M059J (cell line): ENCODE measurements at places on chromosomes 1 and 21.

- DNase-seq, result no peak
Measured at GRCh38 chr1:100309863-100310262, 42.4 kb upstream of the CDC14A start.

GRCh38 chr1:173393659-173394000 is 83.5 kb upstream of the PRDX6 start:
- no peak for DNase-seq

GRCh38 chr1:30803562-30803961 is 46.0 kb upstream of the LAPTM5 start:
- no peak for DNase-seq

- no peak for DNase-seq
Measured at GRCh38 chr21:30349572-30349971, 1.2 kb upstream of the KRTAP23-1 start.

DNA sequence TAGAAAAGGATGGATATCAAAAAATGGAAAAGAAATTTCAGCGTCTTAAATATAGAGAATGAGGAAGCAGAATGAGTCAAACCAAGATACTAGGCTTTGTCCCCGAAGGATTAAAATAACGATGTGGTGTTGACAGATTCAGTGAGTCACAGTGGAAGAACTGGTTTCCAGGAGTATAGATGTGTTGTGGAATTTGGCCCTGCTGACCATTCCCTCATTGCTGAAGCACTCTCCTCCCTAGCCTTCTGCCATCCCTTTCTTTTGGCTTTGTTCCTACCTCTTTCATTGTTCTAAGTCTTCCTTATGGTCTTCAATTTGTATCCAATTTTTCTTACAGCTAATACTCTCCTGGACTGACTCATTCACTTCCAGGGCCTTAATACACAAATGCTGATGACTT is 23.1 kb upstream of the USP25 start:
- DNase-seq, result peak; percentile 85

GRCh38 chr21:44709426-44710293 is 1.7 kb downstream of the TSPEAR start:
- peak; percentile 21 for DNase-seq

GRCh38 chr1:217140041-217140901 is 417.0 kb upstream of the ESRRG start:
- no peak for DNase-seq

- DNase-seq, result no peak
Measured at GRCh38 chr1:47002211-47002610, 21.3 kb upstream of the CYP4X1 start.

DNA sequence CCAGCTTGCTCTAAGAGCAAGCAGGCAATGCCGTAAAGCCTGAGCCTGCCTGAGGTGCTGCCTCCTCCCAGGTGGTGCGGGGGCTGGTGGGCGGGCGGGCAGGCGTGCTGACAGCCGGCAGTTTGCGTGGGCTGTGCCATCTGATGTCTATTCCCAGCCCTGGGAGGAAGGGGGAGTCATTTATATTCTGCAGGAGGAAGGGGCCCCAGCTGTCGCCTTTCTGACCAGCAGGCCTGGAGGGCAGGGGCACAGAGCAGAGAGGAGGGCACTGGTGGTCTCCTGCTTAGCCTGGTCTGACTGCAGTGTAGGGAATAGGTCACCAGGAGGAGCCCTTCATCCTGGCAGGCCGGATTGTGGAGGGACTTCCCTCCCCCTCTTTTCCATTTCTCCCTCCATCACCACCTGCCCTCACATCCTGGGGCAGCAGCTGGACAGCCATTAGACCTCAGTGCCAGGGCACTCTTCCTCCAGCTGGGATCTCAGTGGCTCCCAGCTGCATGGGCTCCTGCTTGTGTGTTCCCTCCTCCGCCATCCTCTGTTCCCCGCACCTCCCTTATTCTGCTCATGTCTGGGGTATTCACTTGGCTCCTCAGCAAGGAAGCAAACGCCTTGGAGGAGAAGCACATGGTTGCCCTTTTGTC is 4.4 kb downstream of the CYB561D1 start:
- peak; percentile 33 for DNase-seq

DNA sequence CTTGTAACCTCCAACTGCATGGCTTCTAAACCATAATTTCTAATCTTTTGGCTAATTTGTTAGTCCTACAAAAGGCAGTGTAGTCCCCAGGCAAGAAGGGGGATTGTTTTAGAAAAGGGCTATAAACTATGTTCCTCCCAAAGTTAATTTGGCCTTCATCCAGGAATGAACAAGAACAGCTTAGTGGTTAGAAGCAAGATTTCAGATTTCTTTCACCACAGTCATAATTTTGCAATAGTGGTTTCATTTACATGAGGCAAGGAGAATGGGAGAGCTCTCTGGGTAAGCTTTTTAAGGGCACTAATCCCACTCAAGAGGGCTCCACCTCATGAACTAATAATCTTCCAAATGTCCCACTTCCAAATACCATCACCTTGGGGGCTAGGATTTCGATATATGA is 1353.9 kb downstream of the NCAM2 start:
- peak; percentile 26 for DNase-seq

GRCh38 chr1:86227026-86227425 is 70.5 kb upstream of the COL24A1 start:
- peak; percentile 55 for DNase-seq

DNA sequence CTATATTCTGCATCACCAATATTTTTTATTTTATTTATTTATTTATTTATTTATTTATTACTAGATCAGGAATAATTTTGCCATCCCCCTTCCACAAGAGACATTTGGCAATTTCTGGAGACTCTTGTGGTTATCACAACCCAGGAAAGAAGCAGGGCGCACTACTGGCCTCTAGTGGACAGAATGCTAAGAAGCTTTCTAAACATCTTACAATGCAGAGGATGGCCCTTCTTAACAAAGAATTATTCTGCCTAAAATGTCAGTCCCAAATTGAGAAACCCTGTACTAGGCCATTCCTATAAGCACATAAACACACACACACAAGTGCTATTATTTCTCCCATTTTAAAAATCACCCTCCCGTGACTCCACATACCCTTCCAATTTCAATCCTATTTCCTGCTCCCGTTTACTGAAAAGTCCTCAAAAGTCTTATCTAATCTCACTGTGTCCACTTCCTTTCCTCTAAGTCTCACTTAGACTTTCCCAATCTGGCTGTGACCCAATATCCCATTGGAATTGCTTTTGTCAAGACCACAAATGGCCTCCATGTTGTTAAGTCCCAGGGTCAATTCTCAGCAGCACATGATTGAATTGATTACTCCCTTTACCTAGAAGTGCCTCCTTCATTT is 43.7 kb upstream of the RNF11 start:
- peak; percentile 75 for DNase-seq

DNA sequence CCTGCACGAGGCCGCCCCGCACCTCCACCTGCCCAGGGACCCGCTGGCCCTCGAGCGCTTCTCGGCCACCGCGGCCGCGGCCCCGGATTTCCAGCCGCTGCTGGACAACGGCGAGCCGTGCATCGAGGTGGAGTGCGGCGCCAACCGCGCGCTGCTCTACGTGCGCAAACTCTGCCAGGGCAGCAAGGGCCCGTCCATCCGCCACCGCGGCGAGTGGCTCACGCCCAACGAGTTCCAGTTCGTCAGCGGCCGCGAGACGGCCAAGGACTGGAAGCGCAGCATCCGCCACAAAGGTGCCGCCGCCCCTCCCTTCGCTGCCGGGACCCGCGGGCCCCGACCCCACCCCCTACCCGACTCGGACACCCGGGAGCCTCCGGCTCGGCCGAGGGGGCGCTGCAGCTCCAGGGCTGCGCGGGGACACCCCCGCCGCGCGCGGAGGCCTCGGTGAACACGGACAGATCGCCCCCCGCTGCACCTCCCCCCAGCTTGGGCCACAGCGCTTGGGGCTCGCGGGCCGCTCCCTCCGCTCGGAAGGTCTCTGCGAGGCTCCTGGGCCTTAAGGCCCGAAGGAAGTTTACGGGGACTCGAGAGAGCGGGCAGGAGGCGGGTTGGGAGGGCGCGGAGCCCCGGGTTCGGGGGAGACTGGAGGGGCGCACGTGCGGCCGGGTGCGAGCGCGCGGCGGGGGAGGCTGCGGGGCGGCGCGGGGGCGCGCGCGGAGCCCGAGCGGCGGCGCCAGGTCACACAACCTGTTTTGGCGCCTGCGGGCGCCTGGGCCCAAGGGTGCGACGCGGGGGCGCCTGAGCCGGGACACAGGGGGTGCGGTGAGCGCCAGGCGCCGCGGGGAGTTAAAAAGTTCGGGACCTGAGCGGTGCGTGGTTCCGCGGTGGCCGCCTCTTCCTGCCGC is 1.2 kb downstream of the SAMD11 start:
- DNase-seq, result peak; percentile 73

DNA sequence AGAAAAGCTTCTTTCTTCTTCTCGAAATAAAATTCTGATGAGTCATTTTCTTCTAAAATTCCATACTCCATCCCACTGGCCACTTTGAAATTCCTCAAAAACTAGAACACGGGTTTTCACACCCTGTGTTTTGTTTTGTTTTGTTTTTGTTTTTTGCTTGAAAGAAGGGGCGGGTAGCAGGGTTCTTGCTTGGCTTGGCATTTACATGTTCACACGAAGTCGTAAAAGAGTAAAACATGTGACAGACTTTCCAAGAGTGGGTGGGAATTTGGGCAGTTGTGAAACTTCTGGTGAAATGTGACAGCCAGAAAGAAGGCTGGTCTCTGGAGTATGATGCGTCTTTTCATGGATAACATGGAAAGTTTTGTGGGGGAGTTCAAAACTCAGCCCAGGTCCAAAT is 47.1 kb upstream of the FMN2 start:
- peak; percentile 30 for DNase-seq

DNA sequence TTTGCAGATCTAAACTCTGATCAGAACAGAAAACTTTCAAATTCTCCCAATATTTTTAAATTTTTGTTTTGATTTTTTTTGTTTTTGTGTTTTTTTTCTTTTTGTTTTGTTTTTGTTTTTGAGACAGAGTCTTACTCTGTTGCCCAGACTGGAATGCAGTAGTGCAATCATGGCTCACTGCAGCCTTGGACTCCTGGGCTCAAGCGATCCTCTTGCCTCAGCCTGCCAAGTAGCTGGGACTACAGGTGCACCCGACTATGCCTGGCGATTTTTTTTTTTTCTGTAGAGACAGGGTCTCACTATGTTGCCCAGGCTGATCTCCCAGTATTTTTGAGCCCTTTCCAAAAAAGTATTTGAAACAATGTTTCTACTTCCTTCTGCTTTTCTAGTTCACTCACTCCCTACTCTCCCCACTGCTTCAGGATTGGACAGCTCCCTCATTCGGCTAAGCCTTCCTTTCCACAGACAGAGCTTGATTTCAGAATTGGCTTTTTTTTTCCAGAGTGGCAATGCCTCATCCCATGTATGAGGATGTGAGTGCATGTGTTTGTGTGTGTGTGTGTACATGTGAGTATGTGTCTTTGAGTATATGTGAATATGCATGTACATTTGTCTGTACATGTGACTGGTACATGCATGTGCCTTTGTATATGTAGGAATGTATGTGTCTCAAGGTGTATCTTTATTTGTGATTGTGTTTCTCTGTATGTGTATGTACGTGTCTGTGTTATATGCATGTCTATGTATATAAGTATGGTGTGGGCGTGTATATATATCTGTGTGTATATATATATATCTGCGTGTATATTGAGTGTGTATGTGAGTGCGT is 11.9 kb downstream of the LHX4 start:
- peak; percentile 31 for DNase-seq

DNA sequence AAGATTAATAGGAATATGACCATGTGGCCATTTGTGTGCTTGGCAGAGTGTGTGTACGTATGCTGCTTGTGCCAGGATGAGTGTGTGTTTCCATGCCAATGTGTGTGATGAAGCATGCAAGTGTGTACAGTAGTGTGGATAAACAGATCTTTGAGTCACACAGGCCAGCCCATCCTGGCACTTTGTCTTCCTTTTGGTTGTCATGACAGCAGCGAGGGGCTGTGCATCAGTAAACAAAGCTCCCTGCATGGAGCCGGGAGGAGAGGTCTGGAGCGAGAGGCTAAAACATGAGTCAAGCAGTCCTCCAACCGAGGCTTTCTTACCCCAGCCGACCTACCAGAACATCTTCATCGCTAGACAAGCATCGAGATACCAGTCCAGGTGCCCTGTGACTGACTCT is 221.2 kb downstream of the CACNA1E start:
- DNase-seq, result peak; percentile 9
